ENCODE measurements at places on chromosomes 5 and 9. TPM values are rescaled to one million over a fixed set of nuclear protein-coding genes. Genes with fewer than 3 reads are reported as not detected.

The PDLIM4 gene
- not detected for total RNA-seq

The SARDH gene
- total RNA-seq, result 7.7 TPM

The COL23A1 gene
- not detected for total RNA-seq

The RNF38 gene
- 22.1 TPM for total RNA-seq
